ENCODE measurements at places on chromosomes 13 and 19. TPM values are rescaled to one million over a fixed set of nuclear protein-coding genes. Genes with fewer than 3 reads are reported as not detected.

The CEACAM8 gene
- not detected for polyA plus RNA-seq

The ZNF274 gene
- polyA plus RNA-seq, result 17.6 TPM

The ANGPTL8 gene
- polyA plus RNA-seq, result 0.42 TPM

The ZSCAN5B gene
- not detected for polyA plus RNA-seq

The CYP2A7 gene
- polyA plus RNA-seq, result 0.19 TPM

The MRPS31 gene
- polyA plus RNA-seq, result 43.5 TPM

The CYP4F2 gene
- 0.41 TPM for polyA plus RNA-seq

The ADGRL1 gene
- 30.9 TPM for polyA plus RNA-seq

The CYP2A6 gene
- 0.14 TPM for polyA plus RNA-seq

The ARID3A gene
- polyA plus RNA-seq, result 18.9 TPM

The ZSCAN1 gene
- 2.5 TPM for polyA plus RNA-seq

The CCDC169 gene
- polyA plus RNA-seq, result 4.5 TPM

The IGFL3 gene
- not detected for polyA plus RNA-seq

The TMEM190 gene
- 0.23 TPM for polyA plus RNA-seq

The RYR1 gene
- polyA plus RNA-seq, result 4.2 TPM

The CXCL17 gene
- polyA plus RNA-seq, result 0.23 TPM

The ZNF229 gene
- 16.3 TPM for polyA plus RNA-seq

The NKPD1 gene
- polyA plus RNA-seq, result 0.11 TPM

The SYNE4 gene
- 9.8 TPM for polyA plus RNA-seq

The CGB7 gene
- polyA plus RNA-seq, result 0.93 TPM

The PRSS57 gene
- 0.19 TPM for polyA plus RNA-seq

The FXYD5 gene
- 19.1 TPM for polyA plus RNA-seq

The CYP2S1 gene
- polyA plus RNA-seq, result 0.54 TPM

The LGALS7B gene
- 1.4 TPM for polyA plus RNA-seq

The DCT gene
- 0.28 TPM for polyA plus RNA-seq

The JOSD2 gene
- 8.8 TPM for polyA plus RNA-seq

The ALG5 gene
- polyA plus RNA-seq, result 57.8 TPM
